Left renal pelvis (tissue), 4 donors: ENCODE measurements at places on chromosomes 5 and 9. TPM values are rescaled to one million over a fixed set of nuclear protein-coding genes. Genes with fewer than 3 reads are reported as not detected.

The SPINK6 gene
- polyA plus RNA-seq, result not detected

The PCBD2 gene
- 17.1 TPM for polyA plus RNA-seq

The MSX2 gene
- 0.10 TPM for polyA plus RNA-seq

The FSTL4 gene
- polyA plus RNA-seq, result 0.67 TPM

The ADAMTS19 gene
- 4.4 TPM for polyA plus RNA-seq

The EGFL7 gene
- polyA plus RNA-seq, result 79.5 TPM

GRCh38 chr9:69173497-69173890, 583 bp upstream of the TJP2 start:
- DNase-seq, result no peak

DNA sequence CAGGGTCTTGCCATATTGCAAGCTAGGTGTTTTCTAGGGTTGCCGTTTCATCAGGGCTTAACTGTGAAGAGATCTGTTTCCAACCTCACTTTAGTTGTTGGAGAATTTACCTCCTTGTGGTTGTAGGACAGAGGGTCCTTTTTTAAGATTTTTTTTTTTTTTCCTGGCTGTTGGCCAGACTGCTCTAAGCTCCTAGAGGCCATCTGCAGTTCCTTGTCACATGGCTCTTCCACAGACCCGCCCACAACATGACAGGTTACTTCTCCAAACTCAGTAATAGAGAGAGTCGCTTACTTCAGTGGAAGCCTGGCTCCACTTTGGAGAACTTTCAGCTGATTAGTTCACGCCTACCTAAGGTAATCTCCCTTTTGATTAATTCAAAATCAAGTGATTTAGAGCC, 543.7 kb downstream of the DMRTA1 start:
- no peak for DNase-seq

- DNase-seq, result no peak
Measured at GRCh38 chr5:173228639-173229381, 6.2 kb downstream of the NKX2-5 start.

GRCh38 chr5:11383506-11384095, 520.6 kb downstream of the CTNND2 start:
- DNase-seq, result no peak

DNA sequence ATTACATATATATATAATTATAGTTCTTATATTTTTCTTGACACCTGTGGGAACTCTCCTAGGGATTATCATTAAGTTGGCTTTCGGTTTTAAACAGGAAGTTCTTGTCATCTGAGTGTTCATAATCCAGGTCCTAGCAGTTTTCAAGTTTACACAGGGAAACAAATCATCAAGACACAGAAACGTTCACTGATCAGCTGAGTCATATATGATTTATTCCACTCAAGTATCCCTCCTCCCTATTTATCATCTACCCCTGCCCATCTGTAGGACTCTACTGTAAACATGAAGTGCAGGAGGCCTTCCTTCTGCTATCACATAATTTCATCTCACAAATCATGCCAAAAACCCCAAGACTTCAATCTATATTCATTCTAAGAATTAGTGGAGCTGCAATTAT, 6.3 kb downstream of the SLC25A51 start:
- DNase-seq, result no peak

DNA sequence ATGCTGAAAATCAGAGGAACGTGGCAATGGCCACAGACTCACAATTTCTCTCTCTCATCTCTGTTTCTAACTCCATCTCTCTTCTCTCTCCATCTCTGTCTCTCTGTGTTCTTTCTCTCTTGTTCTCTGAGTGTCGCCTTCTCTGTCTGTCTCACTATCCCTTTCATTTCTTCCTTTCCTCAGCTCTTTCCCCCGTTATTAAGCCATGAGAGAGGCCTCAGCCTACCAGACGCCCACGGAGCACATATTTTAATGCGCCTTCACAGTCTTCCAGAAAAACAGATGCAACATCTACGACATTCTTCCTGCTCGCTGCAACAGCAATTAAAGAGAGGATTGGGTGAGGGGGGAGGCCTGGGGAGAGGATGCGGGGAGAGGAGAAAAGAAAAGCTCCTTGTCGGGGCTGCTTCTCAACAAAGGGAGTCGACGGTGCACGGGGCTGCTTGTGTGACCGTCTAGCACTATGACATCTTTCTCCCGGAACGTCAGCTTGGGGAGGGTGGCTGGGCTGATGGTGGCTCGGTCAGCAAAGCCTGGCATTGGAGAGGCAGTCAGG, 37.7 kb upstream of the NEURL1B start:
- peak; percentile 56 for DNase-seq
